Mesothelial cell of epicardium (in vitro differentiated cells): ENCODE measurements at places on chromosomes 3 and 15. TPM values are rescaled to one million over a fixed set of nuclear protein-coding genes. Genes with fewer than 3 reads are reported as not detected.

GRCh38 chr3:23686519-23686918 is 119.2 kb upstream of the UBE2E1 start:
- no peaks in the 10 kb centered on the region for H3K27me3 ChIP-seq
- H3K4me1 ChIP-seq = peaks cover 17% of the 10 kb centered on the region
- DNase-seq = no peak
- no peak overlapping the region for H3K4me3 ChIP-seq
- H3K36me3 ChIP-seq = peaks cover 5% of the 10 kb centered on the region

DNA sequence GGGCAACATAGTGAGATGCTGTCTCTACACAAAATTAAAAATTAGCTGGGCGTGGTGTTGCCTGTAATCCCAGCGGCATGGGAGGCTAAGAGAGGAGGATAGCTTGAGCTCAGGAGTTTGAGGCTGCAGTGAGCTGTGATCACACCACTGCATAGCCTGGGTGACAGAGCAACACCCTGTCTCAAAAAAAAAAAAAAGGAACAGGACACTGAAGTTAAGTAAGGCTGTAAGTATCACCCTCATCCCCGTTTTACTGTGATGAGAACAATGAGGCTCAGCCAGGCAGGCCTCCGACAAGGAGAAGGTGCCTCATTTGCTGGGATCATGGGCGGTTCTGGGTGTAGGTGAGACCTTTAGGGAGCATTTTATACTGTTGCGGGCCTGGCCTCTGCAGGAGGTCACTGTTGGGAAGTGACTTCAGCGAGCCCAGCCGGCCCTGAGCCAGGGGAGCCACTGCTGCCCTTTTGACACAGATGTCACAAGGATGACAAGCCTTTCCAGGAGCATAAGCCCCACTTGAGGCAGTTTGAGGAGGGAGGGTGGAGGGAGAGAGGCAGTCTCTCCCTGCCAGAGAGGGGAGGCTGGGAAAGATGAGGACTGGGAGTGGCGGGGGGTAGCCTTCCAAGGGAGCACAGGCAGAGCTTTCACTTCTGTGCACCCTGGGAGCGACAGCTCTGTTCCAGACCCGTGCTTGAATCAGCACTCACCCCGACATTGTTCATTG is 30.8 kb downstream of the IRAK2 start:
- peaks cover 10% of the 10 kb centered on the region for H3K4me1 ChIP-seq
- no peaks in the 10 kb centered on the region for H3K27me3 ChIP-seq
- no peak for DNase-seq
- H3K27ac ChIP-seq = no peak overlapping the region
- H3K36me3 ChIP-seq = no peaks in the 10 kb centered on the region

DNA sequence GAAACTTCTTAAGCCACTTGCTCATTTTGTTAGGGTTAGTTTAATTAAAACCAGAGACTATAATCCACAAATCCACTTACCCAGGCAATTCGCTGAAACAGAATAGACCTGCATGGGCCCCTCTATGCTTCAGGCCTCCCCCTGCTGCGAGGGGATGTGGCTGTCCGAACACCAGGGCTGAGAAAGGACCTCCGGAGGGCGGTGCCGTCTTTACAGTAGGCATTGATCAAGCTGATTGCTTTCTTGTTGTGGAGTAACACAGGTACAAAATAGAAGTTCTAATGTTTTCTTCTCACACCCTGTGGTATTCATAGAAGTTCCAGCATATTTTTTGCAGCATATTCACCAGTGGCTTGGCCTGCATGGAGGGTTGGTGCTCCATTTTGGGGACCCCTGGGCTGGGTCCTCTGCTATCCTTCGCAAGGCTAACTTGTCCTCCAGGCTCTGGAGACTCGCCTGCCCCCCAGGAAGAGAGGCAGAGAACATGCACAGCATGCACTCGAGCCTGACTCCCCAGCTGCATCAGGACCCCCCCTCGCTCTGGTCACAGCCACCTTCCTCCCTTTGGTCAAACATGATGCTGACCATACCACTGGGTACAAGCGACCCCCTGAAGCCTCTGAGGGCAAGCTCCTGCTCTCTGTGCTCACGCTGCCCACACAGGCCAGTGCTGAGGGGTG is 55.3 kb downstream of the TPRA1 start:
- H3K27ac ChIP-seq = no peak overlapping the region
- H3K4me1 ChIP-seq = peaks cover 7% of the 10 kb centered on the region
- H3K36me3 ChIP-seq = no peaks in the 10 kb centered on the region
- DNase-seq = no peak
- no peak overlapping the region for H3K4me3 ChIP-seq
- peaks cover 16% of the 10 kb centered on the region for H3K27me3 ChIP-seq

DNA sequence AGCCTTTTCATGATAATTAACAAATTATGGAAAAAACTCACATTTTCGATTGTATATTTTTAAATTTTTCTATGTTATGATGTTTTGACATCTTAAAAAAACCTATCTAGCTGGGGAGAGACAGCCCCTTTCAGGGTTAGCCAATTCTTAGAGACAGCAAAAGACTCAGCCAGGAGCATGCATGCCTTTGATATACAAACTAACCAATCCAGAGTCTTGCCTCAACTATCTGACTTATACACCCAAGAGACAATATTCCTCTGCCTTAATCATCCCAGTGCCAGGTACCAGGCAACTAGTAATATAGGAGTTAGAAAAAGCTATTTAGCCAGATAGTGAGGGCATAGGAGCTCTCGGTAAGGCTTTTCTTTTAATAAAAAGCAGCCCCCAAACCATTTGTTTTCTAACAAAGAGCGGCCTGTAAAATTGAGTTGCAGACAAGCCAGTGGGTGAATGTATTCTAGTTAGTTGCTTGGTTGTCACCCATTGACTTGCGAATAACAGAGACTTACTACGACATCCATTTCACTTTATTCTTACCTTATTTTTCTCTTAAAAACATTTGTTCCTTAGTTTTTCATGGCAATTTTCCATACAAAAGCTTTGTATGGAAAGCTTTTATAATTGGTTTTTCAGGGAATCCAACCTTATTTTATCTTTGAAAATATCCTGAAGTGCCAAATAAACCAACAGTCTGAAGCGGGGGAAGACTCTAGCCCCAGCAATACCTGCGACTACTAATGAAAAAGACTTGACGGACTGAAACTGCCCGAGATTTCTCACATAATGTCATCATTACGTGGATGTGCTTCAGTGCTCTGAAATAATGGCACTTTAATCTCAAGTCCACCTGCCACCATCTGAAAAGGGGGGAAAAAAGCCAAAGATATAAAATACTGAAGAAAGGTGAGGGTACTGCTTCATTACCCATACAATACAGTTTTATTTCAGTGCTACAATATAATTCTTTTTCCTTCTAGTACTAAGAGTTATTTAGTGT is 64.6 kb upstream of the ATP2C1 start:
- no peak overlapping the region for H3K27ac ChIP-seq
- peaks cover 11% of the 10 kb centered on the region for H3K27me3 ChIP-seq
- peaks cover 17% of the 10 kb centered on the region for H3K4me1 ChIP-seq
- DNase-seq = no peak
- H3K4me3 ChIP-seq = no peak overlapping the region
- H3K36me3 ChIP-seq = no peaks in the 10 kb centered on the region

- H3K27ac ChIP-seq = no peak overlapping the region
- DNase-seq = no peak
- no peaks in the 10 kb centered on the region for H3K4me1 ChIP-seq
- H3K36me3 ChIP-seq = no peaks in the 10 kb centered on the region
- H3K4me3 ChIP-seq = no peak overlapping the region
- H3K27me3 ChIP-seq = no peaks in the 10 kb centered on the region
Measured at GRCh38 chr3:102400766-102401165, 34.0 kb upstream of the ZPLD1 start.

- H3K27ac ChIP-seq = no peak overlapping the region
- no peaks in the 10 kb centered on the region for H3K4me1 ChIP-seq
- DNase-seq = no peak
- no peak overlapping the region for H3K4me3 ChIP-seq
- H3K36me3 ChIP-seq = no peaks in the 10 kb centered on the region
Measured at GRCh38 chr15:94692710-94693109, 461.3 kb downstream of the MCTP2 start.

DNA sequence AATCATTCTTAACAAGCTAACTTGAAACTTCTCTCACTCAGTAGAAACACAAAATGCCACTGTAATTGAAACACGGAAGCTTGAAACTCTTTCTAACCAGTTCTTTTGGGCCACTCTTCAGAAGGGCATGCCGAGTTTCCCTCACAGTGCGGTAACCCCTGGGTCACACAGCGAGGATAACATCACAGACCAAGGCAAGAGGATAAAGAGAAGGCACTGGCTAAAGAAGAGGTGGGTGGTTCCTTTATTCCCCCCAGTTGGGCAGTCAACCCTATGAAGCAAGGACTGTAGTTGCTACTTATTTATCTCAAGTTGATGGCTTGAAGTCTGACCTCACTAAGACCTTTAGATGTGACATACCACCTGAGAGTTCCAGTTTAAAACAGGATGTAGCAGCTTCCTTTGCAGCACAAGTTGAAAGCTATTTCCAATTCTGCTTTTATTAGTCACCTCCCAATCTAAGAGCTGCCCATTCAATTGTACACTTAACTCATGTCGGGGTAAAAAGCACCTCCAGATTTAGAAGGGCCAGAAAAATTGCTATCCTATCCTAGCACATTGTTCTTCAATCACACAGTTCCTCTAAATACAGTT is 272.4 kb downstream of the TIGIT start:
- no peak overlapping the region for H3K4me3 ChIP-seq
- H3K27me3 ChIP-seq = no peaks in the 10 kb centered on the region
- H3K27ac ChIP-seq = no peak overlapping the region

DNA sequence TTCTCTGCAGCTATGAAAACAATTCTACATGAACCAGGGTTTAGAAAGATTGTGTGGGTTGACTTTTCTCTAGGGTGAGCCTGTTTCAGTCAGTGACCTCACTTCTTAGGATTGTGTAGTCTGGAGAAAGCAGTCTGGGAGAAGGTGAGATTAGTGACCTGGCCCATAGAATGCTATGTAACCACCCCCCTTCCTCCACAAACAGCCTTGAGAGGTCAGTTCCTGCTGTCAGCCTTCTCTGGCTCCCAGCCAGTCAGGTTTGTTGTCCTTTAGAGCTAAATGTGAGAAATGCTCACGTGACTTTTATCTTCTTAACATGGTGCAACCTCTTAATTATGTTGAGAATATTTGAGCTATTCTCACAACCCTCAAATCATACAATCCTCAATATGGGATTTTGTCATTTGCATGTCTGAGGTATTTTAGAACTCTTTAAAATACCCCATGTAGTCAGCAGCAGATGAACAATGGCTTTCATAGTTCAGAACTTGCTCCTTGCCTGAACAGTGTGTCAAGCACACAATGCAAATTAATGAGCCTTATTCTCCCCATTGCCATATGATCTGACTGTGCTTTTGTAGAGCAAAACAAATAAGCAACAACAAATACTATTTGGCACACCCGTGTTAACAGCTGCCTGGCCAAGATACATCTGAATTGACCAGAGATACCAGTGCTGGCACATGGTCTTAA is 311.6 kb downstream of the CNTN6 start:
- H3K4me3 ChIP-seq = no peak overlapping the region
- H3K27me3 ChIP-seq = no peaks in the 10 kb centered on the region
- H3K36me3 ChIP-seq = peaks cover 3% of the 10 kb centered on the region
- no peak for DNase-seq

DNA sequence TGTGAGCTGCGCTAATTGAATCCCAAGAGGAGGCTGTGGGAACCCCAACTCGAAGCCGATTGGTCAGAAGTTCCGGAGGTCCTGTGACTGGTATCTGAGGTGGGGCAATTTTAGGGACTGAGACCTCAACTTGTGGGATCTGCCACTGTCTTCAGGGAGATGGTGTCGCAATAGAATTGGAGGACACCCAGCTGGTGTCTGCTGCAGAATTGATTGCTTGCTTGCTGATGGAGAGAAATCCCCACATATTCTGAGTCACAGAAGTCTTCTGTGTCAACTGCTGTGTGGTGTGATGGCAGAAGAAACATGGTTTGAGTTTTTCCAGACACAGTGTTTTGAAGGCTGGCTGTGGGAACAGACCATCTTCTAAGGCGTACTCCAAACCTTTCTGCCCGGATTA is 99.7 kb upstream of the PLXNA1 start:
- H3K36me3 ChIP-seq = no peaks in the 10 kb centered on the region
- no peak overlapping the region for H3K4me3 ChIP-seq
- DNase-seq = no peak
- H3K4me1 ChIP-seq = no peaks in the 10 kb centered on the region

- H3K27ac ChIP-seq = no peak overlapping the region
- no peak for DNase-seq
- H3K36me3 ChIP-seq = no peaks in the 10 kb centered on the region
- H3K4me3 ChIP-seq = no peak overlapping the region
Measured at GRCh38 chr3:77456906-77457305, 417.0 kb downstream of the ROBO2 start.

DNA sequence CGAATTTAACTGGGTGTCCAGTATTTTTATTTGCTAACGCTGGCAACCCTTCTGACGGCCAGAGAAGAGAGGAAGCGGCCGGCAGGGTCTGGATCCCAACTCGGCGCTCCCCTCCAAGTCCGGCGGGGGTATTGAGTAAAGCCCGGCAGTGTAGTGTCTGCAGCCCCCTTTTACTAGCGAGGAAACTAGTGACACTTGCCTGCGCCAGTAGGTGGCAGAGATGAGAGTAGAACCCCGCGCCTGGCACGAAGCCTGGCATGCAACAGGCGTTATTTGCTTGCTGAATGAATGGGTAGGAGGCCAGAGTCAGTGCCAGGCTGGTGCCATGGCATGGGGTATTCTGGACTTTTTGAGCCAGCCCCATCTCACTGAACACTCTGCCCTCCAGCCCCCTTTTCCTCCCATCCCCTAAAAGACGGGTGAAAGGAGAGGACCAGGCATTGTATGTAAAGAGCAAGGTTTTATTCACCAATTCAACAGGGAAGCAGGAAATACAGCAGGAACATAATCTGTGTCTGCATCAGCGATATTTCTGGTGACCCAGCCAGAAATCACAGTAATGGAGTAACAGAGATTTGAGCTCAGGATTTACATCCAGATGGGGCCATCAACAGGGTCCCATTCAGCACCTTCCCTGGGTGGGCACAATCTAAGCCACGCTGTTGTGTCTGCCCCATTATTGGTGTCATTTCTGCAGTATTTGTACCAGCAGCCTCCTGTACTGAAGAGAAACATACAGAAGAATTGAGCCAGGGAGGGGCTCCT is 788 bp upstream of the WDR73 start:
- H3K27ac ChIP-seq = peak overlapping the region; percentile 99
- H3K36me3 ChIP-seq = peaks cover 9% of the 10 kb centered on the region
- DNase-seq = peak; percentile 75
- H3K4me1 ChIP-seq = peaks cover 35% of the 10 kb centered on the region

Gene DAZL
- total RNA-seq = not detected in 3 replicates

Gene DNAH12
- 0.29 to 0.60 TPM (median 0.43 TPM) in 3 replicates for total RNA-seq

Gene DUOX1
- 6.8 to 7.9 TPM (median 7.2 TPM) in 3 replicates for total RNA-seq

Gene RAB6B
- 10.9 to 12.8 TPM (median 11.0 TPM) in 3 replicates for total RNA-seq

Gene CHRM5
- total RNA-seq = 0.13 TPM in 1 of 3 replicates, not detected in the others
